B cell (primary cell): ENCODE measurements at places on chromosomes 6 and 20. TPM values are rescaled to one million over a fixed set of nuclear protein-coding genes. Genes with fewer than 3 reads are reported as not detected.
A peak's percentile ranks its signal among the peaks of the same experiment; 100 is the strongest.

- no peak for DNase-seq
These were observed 329.3 kb upstream of the RNF24 start for GRCh38 chr20:4344670-4345069.

GRCh38 chr6:2259002-2259494 is 13.6 kb upstream of the GMDS start:
- no peak for DNase-seq

DNA sequence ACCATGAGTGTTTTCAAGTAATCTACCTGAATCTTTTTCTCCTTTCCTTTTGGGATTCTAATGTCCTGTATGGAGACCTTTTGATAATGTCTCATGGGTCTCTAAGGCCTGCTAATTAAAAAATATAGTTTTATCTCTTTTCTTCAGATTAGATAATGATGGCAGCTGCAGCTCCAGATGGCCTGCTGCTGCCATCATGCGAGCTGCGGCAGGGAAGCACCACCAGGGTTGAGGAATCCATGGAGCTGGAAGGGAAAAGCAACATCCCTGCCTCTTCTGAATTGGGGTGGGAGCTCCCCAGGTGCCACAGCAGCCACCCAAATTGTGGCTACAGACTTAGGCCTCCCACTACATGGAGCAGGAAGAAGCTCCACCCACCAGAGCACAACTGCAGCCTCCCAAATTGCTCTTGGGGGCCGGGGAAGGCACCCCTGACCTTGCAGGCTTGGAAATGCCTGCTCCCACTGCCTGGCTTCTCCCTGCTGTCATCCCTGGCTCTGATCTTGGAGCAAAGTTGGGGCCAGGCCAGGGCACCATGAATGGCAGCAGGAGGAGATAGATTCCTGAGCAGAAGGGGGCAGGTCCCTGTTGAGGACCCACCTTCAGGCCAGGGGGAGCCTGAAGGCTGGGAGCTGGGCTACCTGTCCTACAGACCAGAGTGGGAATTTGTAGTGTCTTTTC is 189.6 kb upstream of the MAN1A1 start:
- DNase-seq = no peak

DNA sequence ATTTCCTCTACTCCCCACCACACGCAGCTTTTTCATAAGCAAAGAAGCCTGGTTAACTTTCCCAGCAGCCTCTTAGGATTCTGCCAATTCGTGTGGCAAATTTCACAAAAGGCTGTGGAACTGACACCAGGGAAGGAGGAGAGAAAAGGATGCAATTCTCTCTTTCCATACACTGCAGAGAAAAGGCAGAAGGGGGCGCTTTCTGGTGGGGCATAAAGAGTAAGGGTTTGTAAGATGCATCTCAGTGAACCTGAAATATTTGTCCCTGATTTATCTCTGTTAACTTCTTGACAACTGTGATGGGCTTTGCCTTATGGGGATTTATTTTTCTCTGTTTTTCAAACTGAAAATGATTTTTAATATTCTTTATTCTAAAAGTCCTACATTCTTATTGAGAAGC is 45.5 kb upstream of the GLP1R start:
- no peak for DNase-seq

- no peak for DNase-seq
These were observed 112.7 kb downstream of the RPP40 start for GRCh38 chr6:4891141-4891540.

GRCh38 chr6:13296536-13296997 is 31.8 kb downstream of the TBC1D7 start:
- DNase-seq = peak; percentile 44

- no peak for DNase-seq
These were observed 19.8 kb downstream of the MTFR2 start for GRCh38 chr6:136230219-136230853.

SIRPD gene
- not detected in 2 replicates for total RNA-seq
